CD4-positive, alpha-beta T cell treated with Interleukin-17A for 4 hours (primary cell): ENCODE measurements at places on chromosomes 5 and 9.

GRCh38 chr5:131773805-131774204 is 23.0 kb downstream of the FNIP1 start:
- DNase-seq = no peak

DNA sequence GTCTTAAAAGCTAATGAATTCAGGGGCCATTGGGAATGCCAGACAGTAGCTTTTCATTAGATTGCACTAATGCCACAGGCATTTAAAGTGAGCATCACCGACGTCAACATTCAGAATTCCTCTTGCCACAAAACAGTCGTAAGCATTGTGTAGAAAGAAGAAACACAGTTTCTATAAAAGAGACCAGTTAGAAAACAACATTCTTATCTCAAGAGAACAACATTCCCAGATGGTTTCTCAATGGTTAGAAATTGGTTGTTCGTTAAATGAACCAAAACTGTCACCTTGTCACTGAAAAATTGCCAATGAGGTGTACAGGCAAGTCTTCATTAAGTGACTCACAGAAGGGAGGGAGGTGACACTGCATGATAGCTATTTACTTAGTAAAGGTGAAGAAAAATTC is 401.6 kb upstream of the PRR16 start:
- no peak for DNase-seq

- no peak for DNase-seq
Measured at GRCh38 chr9:86749161-86749893, 198.0 kb downstream of the GAS1 start.

- no peak for DNase-seq
Measured at GRCh38 chr9:34242830-34243229, 64.0 kb downstream of the UBAP1 start.

DNA sequence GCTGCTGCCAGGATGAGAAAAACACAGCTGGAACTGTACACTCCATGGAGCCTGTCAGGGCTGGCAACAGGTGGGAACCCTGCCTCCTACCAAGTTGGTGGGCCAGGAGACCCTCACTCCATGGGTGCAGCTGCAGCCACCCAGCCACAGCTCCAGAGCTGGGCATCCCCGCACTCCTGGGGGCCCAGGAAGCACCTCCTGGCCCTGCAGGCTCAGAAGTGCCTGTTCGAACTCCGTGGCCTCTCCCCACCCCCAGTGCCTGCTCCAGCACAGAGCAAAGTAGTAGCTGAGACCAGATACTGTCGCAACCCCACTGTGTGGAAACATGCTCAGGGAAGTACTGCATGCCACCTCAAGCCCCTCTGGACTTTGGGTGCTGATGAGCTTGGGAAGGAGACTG is 564.0 kb upstream of the ACO1 start:
- no peak for DNase-seq

- DNase-seq = no peak
Measured at GRCh38 chr5:150215979-150216944, 26.4 kb downstream of the SLC6A7 start.

GRCh38 chr5:1050423-1051365 is 42.1 kb downstream of the NKD2 start:
- DNase-seq = no peak
